A549 (cell line): ENCODE measurements at places on chromosomes 6 and 20.

DNA sequence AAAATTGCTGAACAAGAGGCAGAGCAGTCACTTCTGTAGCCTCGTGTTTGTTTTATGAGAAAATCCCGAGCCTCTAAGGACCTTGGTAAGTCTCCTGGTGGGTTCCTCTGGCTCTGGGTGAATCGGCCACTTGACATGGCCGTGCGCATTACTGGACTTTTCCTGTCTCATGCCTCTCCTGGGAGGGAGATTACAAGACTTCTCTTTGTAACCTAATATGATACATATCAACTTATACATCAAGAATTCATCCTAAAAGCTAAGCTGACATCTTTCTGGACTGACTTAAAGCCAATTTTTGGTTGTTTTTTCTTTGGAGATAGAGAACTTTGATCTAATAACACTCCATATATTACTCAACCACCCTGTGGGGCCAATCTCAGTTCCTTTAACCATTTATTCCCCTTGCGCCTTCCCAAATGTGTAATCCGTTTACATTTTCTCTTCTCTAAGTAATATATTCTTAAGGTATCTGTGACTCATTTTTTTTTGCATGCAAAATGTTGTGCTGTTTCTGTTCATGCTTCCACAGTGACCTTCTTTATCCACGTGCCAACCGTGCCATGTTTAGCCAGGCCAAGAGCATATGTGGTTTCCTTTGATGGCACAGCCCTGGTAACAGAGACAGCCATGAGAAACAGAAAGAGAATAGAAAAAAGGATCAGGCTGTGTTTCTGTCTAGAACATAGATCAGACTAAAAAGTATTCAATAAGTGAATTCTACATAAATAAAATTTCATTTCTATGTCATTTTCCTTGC lies 47.5 kb upstream of the JAG1 start:
- no peak for DNase-seq

DNA sequence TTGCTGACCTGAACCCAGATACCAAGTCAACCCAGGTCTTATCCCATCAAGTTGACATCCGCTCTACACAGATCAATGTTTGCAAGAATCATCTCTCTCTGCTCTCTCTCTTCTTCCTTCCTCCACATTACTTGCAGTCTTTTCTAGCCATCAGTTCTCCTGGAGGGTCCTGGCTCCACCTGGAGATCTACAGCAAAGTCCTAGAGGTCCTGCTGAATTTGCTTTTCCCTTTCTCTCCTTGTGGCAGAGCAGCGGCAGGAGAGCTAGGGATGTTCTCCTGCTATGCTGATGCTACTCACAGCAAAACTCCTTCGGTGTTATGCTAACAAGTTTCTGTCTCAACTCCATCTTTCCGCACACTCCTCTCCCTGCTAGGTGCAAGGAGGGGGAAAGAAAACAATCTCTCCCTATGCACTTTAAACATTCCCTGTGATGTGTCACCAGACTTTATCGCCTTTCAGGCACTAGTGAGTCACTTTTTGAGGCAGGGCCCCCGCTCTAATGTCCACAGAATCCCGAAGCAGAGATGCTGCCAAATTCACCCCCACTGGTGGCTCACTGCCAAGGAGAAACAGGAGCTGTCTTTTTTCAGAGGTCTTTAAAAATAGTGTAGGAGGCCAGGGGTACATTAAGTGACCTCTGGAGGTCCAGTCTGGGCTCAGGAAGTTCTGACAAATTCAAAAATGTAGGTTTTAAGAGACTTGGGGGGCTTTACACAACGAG lies 62.6 kb downstream of the FAM50B start:
- peak; percentile 83 for DNase-seq

GRCh38 chr6:31541059-31541657 lies 645 bp downstream of the DDX39B start:
- peak; percentile 40 for DNase-seq

DNA sequence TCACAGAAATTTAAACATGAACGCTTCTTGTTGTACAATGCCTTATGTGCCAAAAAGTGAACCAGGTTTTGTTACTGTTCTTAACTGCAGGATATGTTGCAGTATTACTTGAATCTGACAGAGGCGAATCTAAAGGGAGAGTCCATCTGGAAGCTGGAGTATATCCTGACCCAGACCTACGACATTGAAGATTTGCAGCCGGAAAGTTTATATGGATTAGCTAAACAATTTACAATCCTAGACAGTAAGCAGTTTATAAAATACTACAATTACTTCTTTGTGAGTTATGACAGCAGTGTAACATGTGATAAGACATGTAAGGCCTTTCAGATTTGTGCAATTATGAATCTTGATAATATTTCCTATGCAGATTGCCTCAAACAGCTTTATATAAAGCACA lies 19.9 kb downstream of the SMPDL3A start:
- DNase-seq, result no peak

DNA sequence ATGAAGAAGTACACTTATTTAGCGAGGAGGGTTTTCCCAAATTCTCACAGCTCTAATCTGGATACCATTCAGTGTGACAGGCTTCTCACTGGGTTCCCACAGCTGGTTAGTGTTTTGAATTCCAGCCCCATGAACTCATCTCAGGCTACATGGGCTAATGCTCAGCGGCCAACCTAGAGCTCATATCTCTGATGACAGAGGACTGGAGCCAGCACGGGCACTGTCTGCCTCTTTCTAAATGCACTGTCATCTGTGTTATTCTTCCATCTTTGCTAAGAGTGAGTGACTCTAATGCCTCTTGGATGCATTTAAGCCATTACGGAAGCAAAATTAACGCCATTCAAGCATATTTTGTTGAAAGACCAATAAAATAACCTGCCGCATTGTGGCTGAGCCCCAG lies 308.9 kb upstream of the JAG1 start:
- DNase-seq, result peak; percentile 28

- DNase-seq, result no peak
Observed at GRCh38 chr6:14194976-14195375, 77.4 kb downstream of the CD83 start.

DNA sequence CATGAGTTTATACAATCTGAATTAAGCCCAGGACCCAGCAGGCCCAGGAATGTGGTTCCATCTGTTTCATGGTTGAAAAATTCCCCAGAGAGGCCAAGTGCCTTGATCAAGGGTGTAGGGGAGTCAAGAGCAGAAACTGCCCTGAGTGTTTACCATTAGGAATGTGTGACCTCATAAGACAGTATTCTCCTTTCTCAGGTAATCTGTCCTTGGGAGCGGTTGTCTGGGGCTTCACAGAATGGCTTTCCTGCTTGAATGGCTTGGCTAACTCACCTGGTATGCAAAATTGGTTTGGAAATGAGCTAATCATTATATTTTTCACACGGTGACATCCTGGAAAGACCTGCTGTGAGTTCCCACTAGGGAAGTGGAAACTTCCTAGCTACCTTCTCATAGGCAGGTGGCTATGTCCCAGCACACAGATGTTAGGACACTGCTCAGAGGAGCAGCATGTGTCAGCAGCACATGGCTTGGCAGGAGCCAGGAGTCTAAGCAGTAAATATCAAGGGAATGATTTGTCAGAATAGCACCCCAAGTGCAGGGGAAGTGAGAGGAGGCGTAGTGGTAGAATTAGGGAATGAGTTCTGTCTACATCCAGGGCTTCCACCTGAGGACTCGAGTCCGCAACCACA lies 17.7 kb downstream of the CLIC5 start:
- DNase-seq, result no peak

DNA sequence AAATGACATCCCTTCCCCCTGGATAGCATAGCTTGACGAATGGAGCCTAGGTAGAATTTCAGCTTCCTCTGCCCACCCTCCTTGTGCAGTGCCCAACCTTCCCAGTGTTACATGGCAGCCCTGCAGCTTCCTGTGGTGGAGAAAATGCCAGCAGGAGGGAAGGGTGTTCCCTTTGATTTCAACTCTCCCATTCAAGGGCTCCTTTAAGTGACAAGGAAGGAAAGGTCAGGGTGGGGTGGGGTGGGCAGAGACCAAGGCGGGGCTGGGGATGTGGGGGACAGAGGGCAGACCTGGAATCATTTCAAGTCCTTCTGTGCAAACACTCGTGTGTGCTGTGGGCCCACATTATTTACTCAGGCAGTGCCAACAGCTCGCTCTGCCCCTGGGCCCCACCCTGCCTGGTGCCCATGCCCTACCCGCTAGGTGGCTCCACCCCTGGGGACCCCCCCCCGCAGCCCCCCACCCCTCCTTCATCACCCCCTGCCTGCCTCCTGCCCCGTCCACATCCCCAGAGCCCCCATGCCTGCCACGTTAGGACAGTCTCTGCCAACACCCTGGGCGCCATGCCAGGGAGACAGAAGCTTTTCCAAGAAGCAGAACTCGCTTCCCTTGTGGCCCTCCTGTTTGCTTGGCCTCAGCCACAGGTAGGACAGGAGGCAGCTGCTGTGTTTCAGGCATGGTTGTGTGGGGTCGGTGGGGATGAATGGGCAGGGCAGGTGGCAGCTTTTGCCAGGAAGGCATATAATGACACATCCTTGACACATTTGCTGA lies 9.4 kb downstream of the SPDEF start:
- DNase-seq, result peak; percentile 35

GRCh38 chr6:36897609-36898008 lies 11.9 kb downstream of the C6orf89 start:
- DNase-seq, result peak; percentile 29

- DNase-seq, result no peak
Observed at GRCh38 chr6:90212274-90212673, 84.4 kb downstream of the BACH2 start.

- DNase-seq, result peak; percentile 62
Observed at GRCh38 chr6:119349361-119350201, at the start of gene MAN1A1. MAN1A1 (minus strand) TSS chr6:119349761; CDS start chr6:119349065, 696 bp downstream.

- no peak for DNase-seq
Observed at GRCh38 chr6:46234156-46234556, 63.4 kb upstream of the ENPP5 start.

DNA sequence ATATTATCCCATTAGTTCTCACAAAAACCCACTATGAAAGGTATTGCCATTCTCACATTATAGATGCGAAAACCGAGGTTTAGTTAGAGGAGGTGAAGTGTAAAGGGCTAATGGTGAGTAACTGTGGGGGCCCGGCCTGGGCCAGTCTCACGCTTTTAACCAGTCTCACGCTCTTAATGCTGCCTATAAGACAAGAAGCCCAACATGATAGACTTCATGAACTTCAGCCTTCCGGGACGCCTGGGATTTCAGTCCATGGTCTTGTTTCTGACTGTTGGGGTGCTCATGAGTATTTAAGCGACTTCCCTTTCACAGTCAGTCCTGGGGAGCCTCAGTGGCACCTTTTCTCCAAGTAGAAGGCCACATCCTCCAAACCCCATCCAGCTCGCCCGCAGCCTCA lies 31.7 kb downstream of the AGPAT4 start:
- DNase-seq, result no peak

GRCh38 chr20:47350691-47351545 lies 5.6 kb downstream of the ZMYND8 start:
- no peak for DNase-seq

GRCh38 chr6:128336436-128337095 lies 183.8 kb downstream of the PTPRK start:
- DNase-seq, result no peak

- no peak for DNase-seq
Observed at GRCh38 chr6:62354261-62354660, 68.2 kb upstream of the KHDRBS2 start.

GRCh38 chr20:370151-370600 lies 10.4 kb upstream of the TRIB3 start:
- DNase-seq, result peak; percentile 71

- no peak for DNase-seq
Observed at GRCh38 chr6:31171931-31172905, 1.7 kb upstream of the POU5F1 start.

GRCh38 chr20:46376196-46376785 lies 30.1 kb downstream of the ELMO2 start:
- no peak for DNase-seq

GRCh38 chr6:169155481-169155880 lies 98.2 kb downstream of the THBS2 start:
- no peak for DNase-seq

GRCh38 chr6:97917369-97917768 lies 634.4 kb upstream of the MMS22L start:
- no peak for DNase-seq

DNA sequence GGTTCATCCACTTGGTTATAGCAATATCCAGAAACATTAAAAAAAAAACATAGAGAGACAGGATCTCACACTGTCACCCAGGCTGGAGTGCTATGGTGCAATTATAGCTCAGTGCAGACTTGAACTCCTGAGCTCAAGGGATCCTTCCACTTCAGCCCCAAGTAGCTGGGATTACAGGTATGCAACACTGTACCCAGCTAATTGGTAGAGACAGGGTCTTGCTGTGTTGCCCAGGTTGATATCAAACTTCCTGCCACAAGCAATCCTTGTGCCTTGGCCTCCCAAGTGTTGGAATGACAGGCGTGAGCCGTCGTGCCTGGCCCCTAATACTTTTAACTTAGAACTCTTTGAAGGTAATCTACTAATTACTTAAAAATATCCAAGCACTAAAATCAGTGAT lies 818 bp upstream of the SLC17A1 start:
- DNase-seq, result no peak

DNA sequence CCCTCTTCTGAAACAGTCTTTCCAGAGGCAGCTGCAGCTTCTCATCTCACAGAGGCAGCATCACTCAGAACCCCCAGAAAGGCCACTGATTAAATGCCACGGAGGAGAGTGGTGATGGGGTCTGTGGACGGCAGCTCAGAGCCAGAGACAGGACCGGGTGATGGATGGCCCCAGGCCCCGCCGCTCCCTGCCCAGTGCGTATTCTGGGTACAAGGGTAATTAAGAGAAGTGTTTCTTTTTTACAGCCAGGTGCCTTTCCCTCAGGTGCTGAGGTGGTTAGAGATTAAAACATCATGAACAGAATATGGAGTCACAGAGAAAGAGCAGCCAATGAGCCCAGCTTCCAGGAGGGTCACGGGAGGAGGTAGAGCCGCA lies 434.5 kb downstream of the PREX1 start:
- no peak for DNase-seq

DNA sequence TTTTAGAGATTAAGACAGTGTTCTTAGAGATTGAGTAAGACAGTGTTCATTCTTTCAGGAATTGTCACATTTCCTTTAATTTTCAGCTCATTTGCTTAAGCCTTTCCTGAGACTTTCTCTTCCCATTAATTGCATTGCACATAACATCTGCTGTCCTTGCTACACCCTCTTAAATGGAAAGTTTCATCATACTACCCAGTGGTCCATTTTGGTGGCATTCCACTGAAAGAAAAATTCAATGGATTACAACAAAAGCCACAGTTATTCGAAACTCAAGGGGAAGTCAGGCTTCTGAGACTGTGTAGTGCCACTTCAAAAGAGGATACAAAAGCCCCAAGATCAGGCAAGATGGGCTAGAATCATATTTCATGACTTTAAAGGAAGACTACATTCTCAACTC lies 64.0 kb downstream of the RSPO3 start:
- no peak for DNase-seq

- DNase-seq, result no peak
Observed at GRCh38 chr6:75532521-75532920, 38.9 kb upstream of the FILIP1 start.

GRCh38 chr6:35048031-35048613 lies 93.0 kb downstream of the TCP11 start:
- no peak for DNase-seq

- no peak for DNase-seq
Observed at GRCh38 chr6:20126102-20126752, 86.0 kb downstream of the MBOAT1 start.

GRCh38 chr20:24955045-24955444 lies 6.0 kb downstream of the CST7 start:
- DNase-seq, result no peak
